ENCODE measurements at places on chromosomes 5 and 9. TPM values are rescaled to one million over a fixed set of nuclear protein-coding genes. Genes with fewer than 3 reads are reported as not detected.

FIBCD1 gene
- total RNA-seq = 10.7 TPM

FGD3 gene
- total RNA-seq = 5.4 TPM

IL9 gene
- not detected for total RNA-seq

SHB gene
- 20.6 TPM for total RNA-seq

Data from mucosa of descending colon (tissue), 3 donors.